IMR-90 (cell line): ENCODE measurements at places on chromosomes 4 and X. TPM values are rescaled to one million over a fixed set of nuclear protein-coding genes. Genes with fewer than 3 reads are reported as not detected.

DNA sequence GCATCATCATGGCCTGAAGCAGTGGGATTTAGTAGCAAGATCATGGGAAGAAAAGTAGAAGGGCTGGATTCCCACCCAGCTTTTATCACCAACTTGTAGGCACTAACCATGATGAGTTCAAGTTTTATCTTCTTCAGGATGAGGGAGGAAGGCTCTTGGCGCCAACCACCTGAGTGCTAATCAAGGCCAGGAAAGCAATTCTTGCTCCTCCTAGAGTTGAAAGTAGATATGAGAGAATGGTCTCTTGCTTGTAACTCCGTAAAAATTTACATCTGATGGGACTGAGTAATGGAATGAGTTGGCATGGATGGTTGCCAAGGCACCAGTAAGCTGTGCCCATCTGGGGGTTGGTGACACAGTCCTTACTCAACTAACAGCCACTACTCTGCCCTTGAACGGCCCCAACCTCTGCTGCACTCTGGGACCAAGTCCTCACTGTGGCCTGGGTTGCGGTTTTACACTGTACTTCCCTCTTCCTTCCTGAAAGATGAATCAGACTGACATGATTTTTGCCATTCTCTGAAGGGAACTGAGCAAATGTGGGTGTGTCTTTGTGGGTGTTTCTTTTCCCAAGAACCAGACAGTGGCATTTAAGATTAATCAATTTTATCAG, 39.4 kb upstream of the NDP start:
- peak; percentile 41 for DNase-seq
- H3K27ac ChIP-seq: no peak overlapping the region
- H3K27me3 ChIP-seq: no peaks in the 10 kb centered on the region; the same call in 1 of the 2 replicates
- no peaks in the 10 kb centered on the region for H3K4me1 ChIP-seq

- H3K4me3 ChIP-seq: no peak overlapping the region
- peaks cover 2% of the 10 kb centered on the region; the same call in 1 of the 2 replicates for H3K4me1 ChIP-seq
- H3K27ac ChIP-seq: no peak overlapping the region
- peaks cover 2% of the 10 kb centered on the region; the same call in 1 of the 2 replicates for H3K36me3 ChIP-seq
- H3K27me3 ChIP-seq: no peaks in the 10 kb centered on the region
- no peak for DNase-seq
Observed at GRCh38 chr4:145870155-145871020, 68.2 kb downstream of the ZNF827 start.

DNA sequence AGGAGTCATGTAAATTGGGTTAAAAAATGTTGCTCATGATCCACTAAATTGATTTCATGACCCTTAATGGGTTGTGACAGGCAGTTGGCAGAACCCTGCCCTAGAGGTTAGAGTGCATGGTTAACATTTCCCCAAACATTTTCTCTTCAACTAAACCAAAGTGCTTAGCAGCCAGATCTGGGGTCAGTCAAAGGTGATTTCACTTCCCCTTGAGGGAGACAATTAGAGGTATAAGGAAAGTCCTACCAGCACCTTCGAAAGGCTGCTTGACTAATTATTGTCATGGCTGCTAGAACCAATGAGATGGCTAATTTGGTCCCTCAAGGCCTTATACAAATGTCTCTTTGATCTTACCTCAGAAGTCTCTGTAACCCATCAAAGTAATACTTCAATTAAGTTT, 30.9 kb upstream of the INTS6L start:
- H3K4me1 ChIP-seq: no peaks in the 10 kb centered on the region
- no peaks in the 10 kb centered on the region for H3K36me3 ChIP-seq
- no peak overlapping the region for H3K4me3 ChIP-seq
- no peak overlapping the region for H3K27ac ChIP-seq

GRCh38 chr4:4216648-4217047, 10.1 kb downstream of the OTOP1 start:
- H3K36me3 ChIP-seq: no peaks in the 10 kb centered on the region
- H3K4me1 ChIP-seq: 0 out of 2 replicates have a peak, but pooled peaks cover 2% of the 10 kb centered on the region
- no peak overlapping the region for H3K4me3 ChIP-seq
- peak; percentile 59 for DNase-seq
- peaks cover 4% of the 10 kb centered on the region; the same call in 1 of the 2 replicates for H3K27me3 ChIP-seq
- no peak overlapping the region for H3K27ac ChIP-seq

DNA sequence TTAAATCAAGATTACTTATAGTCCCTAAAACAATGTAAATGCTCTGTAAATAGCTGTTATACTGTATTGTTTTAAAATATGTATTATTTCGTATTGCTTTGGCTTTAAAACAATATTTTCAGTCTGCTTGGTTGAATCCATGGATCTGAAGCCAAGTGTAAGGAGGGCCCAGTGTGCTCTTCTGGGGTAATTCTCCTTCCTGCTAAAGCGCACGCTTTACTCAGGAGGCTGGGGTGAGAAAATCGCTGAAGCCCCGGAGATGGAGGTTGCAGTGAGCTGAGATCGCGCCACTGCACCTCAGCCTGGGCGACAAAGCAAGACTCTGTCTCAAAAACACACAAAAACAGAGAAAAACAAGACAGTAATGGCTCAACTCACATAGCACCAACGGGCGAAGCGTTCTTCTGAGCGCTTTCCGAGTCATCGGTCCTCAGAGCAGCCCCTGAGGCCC, 391 bp upstream of the IDUA start:
- H3K27ac ChIP-seq: peak overlapping the region; percentile 81
- H3K4me1 ChIP-seq: peaks cover 7% of the 10 kb centered on the region; the same call in 1 of the 2 replicates
- H3K27me3 ChIP-seq: no peaks in the 10 kb centered on the region

- H3K27me3 ChIP-seq: no peaks in the 10 kb centered on the region
- peaks cover 4% of the 10 kb centered on the region; the same call in 1 of the 2 replicates for H3K4me1 ChIP-seq
- H3K27ac ChIP-seq: no peak overlapping the region
- H3K4me3 ChIP-seq: no peak overlapping the region
- H3K36me3 ChIP-seq: peaks cover 11% of the 10 kb centered on the region
- DNase-seq: no peak
Observed at GRCh38 chr4:184757810-184758209, 23.9 kb upstream of the CENPU start.

DNA sequence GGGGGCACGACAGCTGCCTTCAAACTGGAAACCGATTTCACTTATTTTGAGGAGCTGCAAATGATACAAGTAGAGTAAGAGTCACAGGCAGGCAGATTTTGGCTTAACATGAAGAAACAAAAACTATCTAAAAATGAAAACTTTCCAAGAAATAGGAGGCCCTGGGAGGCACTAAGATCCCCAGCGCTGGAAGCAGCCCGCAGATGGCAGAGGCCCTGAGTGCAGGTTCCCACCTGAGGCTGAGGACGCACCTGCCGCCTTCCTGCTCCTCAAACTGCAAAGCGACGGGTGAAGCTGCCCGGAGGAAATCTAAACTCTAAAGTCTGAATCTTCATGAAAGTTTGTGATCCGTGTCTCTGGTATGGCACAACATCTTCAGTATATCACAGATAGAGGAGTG, 138.7 kb downstream of the AFAP1 start:
- peaks cover 50% of the 10 kb centered on the region for H3K36me3 ChIP-seq
- H3K4me3 ChIP-seq: no peak overlapping the region
- DNase-seq: no peak
- no peak overlapping the region for H3K27ac ChIP-seq
- no peaks in the 10 kb centered on the region for H3K27me3 ChIP-seq
- H3K4me1 ChIP-seq: peaks cover 15% of the 10 kb centered on the region

DNA sequence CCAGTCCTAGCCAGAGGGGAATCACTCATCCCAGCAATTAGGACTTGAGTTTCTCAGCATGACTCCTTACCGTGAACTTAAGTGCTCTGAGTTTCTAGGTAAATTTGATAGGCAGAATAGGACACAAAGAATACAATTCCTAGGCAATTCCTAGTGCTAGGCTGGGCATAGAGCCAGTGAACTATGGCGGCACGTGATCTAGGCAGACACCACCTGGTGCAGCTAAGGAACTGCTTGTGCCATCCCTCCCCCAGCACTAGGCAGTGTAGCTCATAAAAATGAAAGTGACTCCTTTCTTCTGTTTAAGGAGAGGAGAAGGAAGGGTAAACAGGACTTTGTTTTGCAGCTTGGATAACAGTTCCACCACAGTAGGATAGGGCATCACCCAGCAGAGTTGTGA, 736.3 kb upstream of the PCDH7 start:
- no peak overlapping the region for H3K27ac ChIP-seq
- no peaks in the 10 kb centered on the region for H3K36me3 ChIP-seq
- DNase-seq: no peak
- H3K4me1 ChIP-seq: no peaks in the 10 kb centered on the region

GRCh38 chrX:45385757-45386156, 185.1 kb upstream of the DIPK2B start:
- no peak overlapping the region for H3K27ac ChIP-seq
- peaks cover 6% of the 10 kb centered on the region for H3K4me1 ChIP-seq
- H3K27me3 ChIP-seq: peaks cover 2% of the 10 kb centered on the region
- H3K36me3 ChIP-seq: no peaks in the 10 kb centered on the region
- DNase-seq: peak; percentile 45
- H3K4me3 ChIP-seq: no peak overlapping the region

- no peak overlapping the region for H3K27ac ChIP-seq
- no peaks in the 10 kb centered on the region for H3K4me1 ChIP-seq
- H3K4me3 ChIP-seq: no peak overlapping the region
- no peak for DNase-seq
- H3K27me3 ChIP-seq: no peaks in the 10 kb centered on the region
Observed at GRCh38 chr4:22312113-22312512, 203.8 kb downstream of the ADGRA3 start.

GRCh38 chr4:86015412-86016350, 344.2 kb downstream of the MAPK10 start:
- H3K27me3 ChIP-seq: no peaks in the 10 kb centered on the region
- no peak for DNase-seq
- 0 out of 2 replicates have a peak, but pooled peaks cover 1% of the 10 kb centered on the region for H3K36me3 ChIP-seq
- H3K4me3 ChIP-seq: no peak overlapping the region
- H3K4me1 ChIP-seq: peaks cover 2% of the 10 kb centered on the region; the same call in 1 of the 2 replicates

GRCh38 chr4:54800831-54801530, 143.2 kb downstream of the KIT start:
- H3K27ac ChIP-seq: no peak overlapping the region
- H3K4me1 ChIP-seq: 0 out of 2 replicates have a peak, but pooled peaks cover 2% of the 10 kb centered on the region

DNA sequence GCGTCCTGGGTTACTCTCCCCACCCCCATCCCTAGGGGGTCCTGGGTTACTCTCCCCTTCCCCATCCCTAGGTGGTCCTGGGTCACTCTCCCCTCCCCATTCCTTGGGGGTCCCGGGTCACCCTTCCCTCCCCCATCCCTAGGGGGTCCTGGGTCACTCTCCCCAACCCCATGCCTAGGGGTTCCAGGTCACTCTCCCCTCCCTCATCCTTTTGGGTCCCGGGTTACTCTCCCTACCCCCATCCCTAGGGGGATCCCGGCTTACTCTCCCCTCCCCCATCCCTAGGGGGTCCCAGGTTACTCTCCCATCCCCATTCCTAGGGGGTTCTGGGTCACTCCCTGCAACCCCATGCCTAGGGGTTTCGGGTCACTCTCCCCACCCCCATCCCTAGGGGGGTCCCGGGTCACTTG, 1.5 kb downstream of the ASMTL start:
- H3K27me3 ChIP-seq: no peaks in the 10 kb centered on the region
- DNase-seq: no peak
- peaks cover 3% of the 10 kb centered on the region for H3K36me3 ChIP-seq
- H3K27ac ChIP-seq: no peak overlapping the region
- H3K4me1 ChIP-seq: no peaks in the 10 kb centered on the region; the same call in 1 of the 2 replicates

GRCh38 chr4:41528512-41529205, 9.3 kb upstream of the LIMCH1 start:
- DNase-seq: no peak
- no peak overlapping the region for H3K4me3 ChIP-seq
- no peak overlapping the region for H3K27ac ChIP-seq

- no peak overlapping the region for H3K27ac ChIP-seq
- H3K4me1 ChIP-seq: peaks cover 17% of the 10 kb centered on the region
- H3K4me3 ChIP-seq: no peak overlapping the region
- no peak for DNase-seq
- no peaks in the 10 kb centered on the region for H3K27me3 ChIP-seq
- H3K36me3 ChIP-seq: peaks cover 12% of the 10 kb centered on the region
Observed at GRCh38 chr4:1725521-1725920, 4.2 kb downstream of the TACC3 start.

- H3K4me3 ChIP-seq: no peak overlapping the region
- no peaks in the 10 kb centered on the region for H3K4me1 ChIP-seq
- peak; percentile 33 for DNase-seq
- no peaks in the 10 kb centered on the region for H3K36me3 ChIP-seq
Observed at GRCh38 chr4:123661080-123661737, 264.6 kb downstream of the SPRY1 start.

- DNase-seq: peak; percentile 91
- H3K4me3 ChIP-seq: no peak overlapping the region
- H3K4me1 ChIP-seq: peaks cover 12% of the 10 kb centered on the region
- no peak overlapping the region for H3K27ac ChIP-seq
- H3K36me3 ChIP-seq: no peaks in the 10 kb centered on the region
Observed at GRCh38 chr4:124177647-124178425, 534.7 kb downstream of the ANKRD50 start.

DNA sequence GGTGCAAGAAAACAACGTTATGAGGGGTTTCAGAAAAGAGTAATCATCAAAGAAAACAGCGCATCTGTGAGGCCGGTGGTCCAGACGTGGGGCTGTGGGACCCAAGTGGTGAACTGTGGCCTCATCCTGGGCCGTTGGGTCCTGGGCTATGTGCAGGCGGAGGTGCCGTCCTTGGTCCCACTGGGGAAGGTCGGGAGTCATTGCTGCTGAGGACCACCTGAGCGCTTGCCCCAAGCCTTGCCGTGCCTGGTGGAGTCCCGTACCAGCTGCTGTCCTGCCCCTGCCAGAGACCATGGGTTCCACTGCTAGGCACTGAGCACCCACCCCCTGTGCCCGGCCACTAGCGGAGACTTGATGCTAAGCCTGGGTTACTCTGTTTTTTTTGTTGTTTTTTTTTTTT, 25.5 kb upstream of the UVSSA start:
- H3K36me3 ChIP-seq: peaks cover 55% of the 10 kb centered on the region
- H3K4me3 ChIP-seq: no peak overlapping the region
- H3K4me1 ChIP-seq: no peaks in the 10 kb centered on the region

DNA sequence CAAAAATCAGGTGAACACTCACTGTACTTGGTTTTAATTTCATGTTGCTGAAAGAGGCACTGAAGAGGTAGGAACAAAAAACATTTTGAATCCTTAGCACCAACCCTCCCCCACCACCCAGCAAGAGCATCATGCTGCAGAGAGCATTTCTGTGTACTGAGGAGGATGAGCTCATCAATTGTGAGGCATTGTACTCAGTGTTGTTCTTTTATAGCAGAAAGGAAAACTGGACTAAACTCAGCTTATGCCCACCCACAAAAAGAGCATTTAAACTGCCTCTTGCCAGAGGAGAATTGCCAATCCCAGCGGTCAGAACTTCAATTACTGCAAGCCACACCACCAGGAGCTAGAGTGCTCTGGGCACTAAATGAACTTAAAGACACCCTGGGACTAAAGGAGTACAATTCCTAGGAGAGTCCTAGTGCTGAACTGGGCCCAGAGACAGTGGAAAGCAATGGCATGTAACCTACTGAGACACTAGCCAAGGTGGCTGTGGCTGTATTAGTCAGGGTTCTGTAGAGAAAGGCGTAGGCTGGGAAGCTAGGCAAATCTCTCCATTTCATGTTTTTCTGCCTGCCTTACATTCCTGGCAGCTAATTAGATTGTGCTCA, 280.7 kb upstream of the KLHL4 start:
- no peaks in the 10 kb centered on the region for H3K4me1 ChIP-seq
- H3K4me3 ChIP-seq: no peak overlapping the region
- no peaks in the 10 kb centered on the region for H3K36me3 ChIP-seq

The EDA2R gene
- total RNA-seq: 22.8 and 23.8 TPM in 2 replicates

The ATP1B4 gene
- total RNA-seq: not detected in 2 replicates

The RXFP1 gene
- total RNA-seq: not detected in 2 replicates

The PAGE5 gene
- total RNA-seq: not detected in 2 replicates

The TMEM185A gene
- 9.7 and 10.3 TPM in 2 replicates for total RNA-seq

The GAGE1 gene
- total RNA-seq: not detected in 2 replicates

The BEX4 gene
- 0.54 and 3.3 TPM in 2 replicates for total RNA-seq

The FREM3 gene
- total RNA-seq: not detected in 2 replicates

The FAM184B gene
- 0.18 and 0.28 TPM in 2 replicates for total RNA-seq

The UBL4A gene
- total RNA-seq: 21.4 and 28.3 TPM in 2 replicates

The SSX2 gene
- not detected in 2 replicates for total RNA-seq

The DOK7 gene
- total RNA-seq: not detected in 2 replicates

The KCND1 gene
- total RNA-seq: 0.28 and 0.36 TPM in 2 replicates

The KANTR gene
- total RNA-seq: 3.6 and 6.3 TPM in 2 replicates
